ENCODE measurements at places on chromosomes 2 and 18.

GRCh38 chr2:27356382-27357181, at the start of gene GTF3C2:
Gene GTF3C2 (minus strand): TSS chr2:27356764. CDS start chr2:27343554, 13,210 bp downstream.
- DNase-seq: peak; percentile 95

DNA sequence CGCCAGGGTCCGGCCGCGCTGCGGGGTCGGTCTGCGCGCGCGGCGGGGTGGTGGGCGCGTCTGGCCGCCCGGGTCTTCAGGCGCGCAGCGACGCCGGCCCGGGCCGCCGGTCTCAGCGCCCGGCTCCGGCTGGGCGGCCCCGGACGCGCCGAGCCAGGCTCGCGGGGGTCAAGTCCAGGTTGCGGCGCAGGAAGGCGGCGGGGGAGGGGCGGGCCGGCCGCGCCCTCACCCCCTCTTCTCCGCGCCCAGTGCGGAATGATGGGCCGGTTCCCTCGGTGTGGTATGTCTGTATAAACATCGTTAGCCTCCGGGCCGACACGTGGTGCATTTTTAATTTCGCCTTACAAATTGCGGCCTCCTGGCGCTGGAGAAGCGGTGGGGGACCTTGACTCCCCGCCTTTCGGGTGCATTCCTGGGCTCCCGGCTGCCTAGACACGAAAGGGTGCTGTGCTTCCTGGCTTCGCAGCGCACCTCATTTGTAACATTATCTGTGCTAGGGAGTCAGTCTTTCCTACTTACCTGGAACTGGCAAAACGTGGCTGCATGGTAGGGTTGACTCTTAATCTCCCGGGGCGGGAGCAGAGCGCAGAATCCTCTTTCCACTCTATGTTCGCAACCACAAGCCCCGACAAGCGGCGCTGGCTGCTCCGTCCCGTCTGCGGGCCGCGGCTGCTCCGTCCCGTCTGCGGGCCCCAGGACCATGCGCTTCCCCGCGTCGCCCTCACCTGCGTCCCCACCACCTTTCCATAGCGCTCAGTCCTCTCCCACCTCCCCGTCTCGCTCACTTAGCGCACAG, 69.0 kb downstream of the CTAGE1 start:
- no peak for DNase-seq

DNA sequence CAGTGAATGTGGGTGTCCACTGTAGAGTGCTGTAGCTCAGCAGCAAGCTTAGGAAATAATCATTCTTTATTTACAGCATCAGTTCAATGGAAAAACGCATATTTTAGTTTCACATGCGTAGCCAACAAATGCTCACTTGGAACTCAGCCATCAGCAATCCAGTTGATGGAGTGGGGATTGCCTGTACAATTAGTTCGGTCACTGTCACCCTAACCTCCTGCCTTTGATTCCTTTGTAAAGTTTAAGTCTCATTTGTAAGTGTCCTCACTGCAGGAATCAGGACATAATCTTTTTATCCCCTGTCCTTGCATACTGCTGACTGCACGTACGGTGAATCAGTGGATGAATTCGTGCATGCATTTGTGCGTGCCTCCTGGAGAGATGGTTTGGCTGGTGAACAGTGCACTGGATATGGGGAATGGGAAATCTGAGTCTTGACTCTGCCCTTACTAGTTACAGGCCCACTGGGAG, 55.9 kb downstream of the RAB31 start:
- DNase-seq: no peak

DNA sequence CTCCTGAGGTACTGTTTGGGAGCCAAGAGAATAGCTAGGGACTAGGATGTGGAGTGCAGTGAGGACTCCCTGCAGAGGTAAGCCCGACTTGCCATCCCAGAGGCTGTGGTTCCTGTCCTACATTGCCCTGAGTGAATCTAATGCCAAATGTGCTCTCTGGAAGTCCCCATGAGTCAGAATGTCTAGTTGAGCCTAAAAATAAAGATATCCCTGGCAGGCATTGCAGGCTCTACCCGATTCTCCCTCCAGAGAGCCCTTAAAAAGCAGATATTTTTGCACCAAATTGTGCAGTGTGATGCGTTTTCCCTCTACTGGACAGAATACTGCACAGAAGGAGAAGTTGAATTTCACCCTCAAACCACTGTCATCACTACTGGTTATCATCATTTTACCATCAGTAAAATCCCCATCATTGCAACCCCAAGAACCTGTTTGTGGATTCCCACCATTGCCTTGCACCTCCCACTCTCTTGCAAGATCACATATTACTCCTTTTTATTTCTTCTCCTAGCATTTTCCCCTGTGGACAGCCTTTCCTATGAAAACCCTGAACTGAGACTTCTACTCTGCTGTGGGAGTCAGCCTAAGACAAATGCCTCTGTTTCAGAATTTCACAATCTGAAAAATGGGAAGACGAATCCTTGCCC, 98.0 kb downstream of the MARCHF4 start:
- no peak for DNase-seq

DNA sequence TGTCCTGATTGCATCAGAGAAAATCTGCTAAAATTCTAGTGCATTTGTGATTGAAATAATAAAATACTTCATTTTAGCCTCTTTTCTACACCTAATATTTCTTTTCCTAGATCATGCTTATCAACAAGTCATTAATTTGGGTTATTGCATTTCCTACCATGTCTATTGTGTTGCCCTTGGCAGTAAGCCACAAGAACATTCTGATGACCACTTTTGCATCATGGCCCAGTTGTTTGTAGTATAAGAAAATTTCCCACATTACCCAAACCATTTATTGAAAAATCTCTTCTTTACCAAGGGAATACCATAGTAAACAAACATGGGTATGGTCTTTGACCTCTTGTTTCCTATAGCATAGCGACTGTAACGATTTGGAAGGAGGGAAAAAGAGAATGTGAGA, 76.3 kb downstream of the R3HDM1 start:
- DNase-seq: no peak

DNA sequence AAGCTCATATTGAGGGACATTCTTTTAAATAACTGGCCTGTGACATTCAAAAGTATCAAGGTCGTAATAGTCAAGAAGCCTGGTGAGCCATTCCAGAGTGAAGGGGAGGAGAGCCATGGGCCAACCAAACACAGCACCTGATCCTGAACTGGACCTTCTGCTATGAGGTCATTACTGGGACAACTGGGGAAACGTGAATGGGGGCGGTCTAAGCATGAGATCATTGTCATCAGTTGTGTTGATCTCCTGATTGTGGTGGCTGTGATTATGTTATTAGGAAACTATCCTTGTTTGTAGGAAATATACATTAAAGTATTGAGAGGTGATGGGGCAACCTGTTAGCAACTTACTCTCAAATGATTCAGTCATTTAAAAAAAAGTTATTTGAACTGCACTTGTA, 79.3 kb downstream of the FBXO15 start:
- no peak for DNase-seq

DNA sequence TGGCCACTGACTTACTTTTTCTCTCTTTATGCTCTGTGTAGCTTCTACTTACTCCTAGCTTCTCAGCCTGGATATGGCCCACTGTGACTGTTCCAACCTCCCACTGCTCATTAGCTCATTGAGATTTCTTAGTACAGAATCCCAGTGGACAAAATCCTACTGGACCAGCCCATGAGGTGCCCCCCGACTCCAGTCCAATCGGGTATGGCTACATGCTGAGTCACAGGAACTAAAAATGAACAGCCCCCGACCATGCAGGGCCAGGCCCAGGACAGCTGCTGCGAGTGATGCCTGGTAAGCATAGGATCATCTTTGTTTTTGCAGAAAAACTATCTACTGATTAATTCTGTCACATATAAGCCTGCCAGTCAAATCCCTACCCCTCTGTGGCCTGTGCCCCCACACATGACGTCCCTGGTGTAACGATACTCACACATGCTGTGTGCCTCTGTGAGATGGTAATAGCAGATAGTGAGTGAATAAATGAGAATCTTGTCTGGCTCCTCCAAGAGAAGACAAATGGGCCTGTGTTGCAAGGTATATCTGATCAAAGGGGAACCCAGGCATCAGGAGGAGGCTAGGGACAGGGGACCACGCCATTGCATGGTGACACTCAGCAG, 85.9 kb upstream of the KLF7 start:
- DNase-seq: no peak

- DNase-seq: no peak
Measured at GRCh38 chr2:64587561-64587960, 63.4 kb downstream of the AFTPH start.

- DNase-seq: no peak
Measured at GRCh38 chr2:126419403-126419802, 236.6 kb upstream of the GYPC start.

GRCh38 chr18:35143622-35144596, 96.9 kb upstream of the ZNF397 start:
- DNase-seq: peak; percentile 19

GRCh38 chr2:238467792-238468191, 41.1 kb downstream of the ASB1 start:
- DNase-seq: no peak

GRCh38 chr2:1480671-1481076, 67.4 kb downstream of the TPO start:
- DNase-seq: no peak

GRCh38 chr2:224146356-224147160, 107.5 kb upstream of the SERPINE2 start:
- DNase-seq: no peak

- no peak for DNase-seq
Measured at GRCh38 chr18:24928301-24928878, 423.6 kb downstream of the ZNF521 start.

- no peak for DNase-seq
Measured at GRCh38 chr18:77074431-77074830, 58.2 kb downstream of the MBP start.

DNA sequence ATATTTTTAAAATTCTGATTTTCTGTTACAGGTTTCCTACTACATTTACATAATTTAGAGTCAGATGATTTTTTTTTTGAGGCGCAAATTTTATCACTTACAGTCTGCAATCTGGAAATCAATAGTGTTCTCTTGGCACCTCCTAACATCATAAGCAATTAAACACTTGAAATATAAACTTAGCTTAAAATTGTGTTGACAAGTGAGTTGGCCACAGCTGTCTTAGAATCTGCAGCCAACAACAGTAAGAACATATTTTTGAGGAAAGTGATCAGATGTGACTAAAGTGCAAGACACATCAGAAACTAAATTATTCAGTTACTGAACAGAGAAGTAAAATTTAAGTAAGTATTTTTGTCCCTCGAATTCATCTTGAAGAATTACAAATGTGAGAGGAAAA, 726.7 kb upstream of the LRATD1 start:
- no peak for DNase-seq

GRCh38 chr2:127695491-127696472, 5.5 kb upstream of the SFT2D3 start:
- peak; percentile 44 for DNase-seq

GRCh38 chr2:185128346-185128745, 530.0 kb downstream of the ZNF804A start:
- no peak for DNase-seq

GRCh38 chr2:234708091-234708683, 211.3 kb upstream of the ARL4C start:
- DNase-seq: no peak

GRCh38 chr18:43571078-43571689, 293.9 kb upstream of the SYT4 start:
- no peak for DNase-seq
